ENCODE measurements at places on chromosomes 2 and 18.

- no peak for DNase-seq
These were observed 71.8 kb downstream of the CMPK2 start for GRCh38 chr2:6793913-6794312.

DNA sequence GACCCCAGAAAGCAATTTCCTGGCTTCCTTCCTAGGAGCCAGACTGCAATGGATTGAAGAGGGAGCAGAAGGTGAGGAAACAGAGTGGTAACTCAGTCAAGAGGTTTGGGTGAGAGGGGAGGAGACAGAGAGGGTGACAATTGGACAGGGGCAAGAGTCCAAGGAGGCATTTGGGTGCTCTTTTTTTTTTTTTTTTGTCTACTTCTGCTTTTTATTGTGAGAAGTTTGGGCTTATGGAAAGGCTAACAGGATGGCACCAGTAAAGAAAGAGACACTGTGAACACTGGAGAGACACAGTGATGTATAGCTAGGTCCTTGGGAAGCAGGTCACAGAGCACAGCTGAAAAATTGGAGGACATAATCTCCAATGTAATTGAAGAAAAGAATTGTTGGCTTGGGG, 25.0 kb downstream of the CYBRD1 start:
- no peak for DNase-seq

DNA sequence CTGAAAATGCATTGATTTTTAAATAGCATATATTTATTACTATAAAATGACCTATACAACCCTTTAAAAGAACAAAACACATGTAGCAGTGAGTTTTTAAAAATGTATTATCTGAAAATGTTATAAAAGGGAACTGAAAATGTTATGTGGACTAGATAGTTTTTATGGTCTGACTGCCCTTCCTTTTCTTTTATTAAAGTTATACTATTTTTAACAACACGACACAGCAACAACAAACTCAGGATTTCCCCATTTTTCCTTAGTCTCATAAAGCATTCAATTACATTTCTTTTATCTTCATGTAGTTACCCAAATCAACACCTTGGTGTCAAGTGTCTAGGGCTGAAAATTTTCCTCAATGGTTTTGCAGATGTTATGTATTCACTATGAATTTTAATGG, 132.8 kb upstream of the TMEFF2 start:
- no peak for DNase-seq

- DNase-seq: no peak
These were observed 257.3 kb upstream of the RASGRP3 start for GRCh38 chr2:33219114-33219513.

DNA sequence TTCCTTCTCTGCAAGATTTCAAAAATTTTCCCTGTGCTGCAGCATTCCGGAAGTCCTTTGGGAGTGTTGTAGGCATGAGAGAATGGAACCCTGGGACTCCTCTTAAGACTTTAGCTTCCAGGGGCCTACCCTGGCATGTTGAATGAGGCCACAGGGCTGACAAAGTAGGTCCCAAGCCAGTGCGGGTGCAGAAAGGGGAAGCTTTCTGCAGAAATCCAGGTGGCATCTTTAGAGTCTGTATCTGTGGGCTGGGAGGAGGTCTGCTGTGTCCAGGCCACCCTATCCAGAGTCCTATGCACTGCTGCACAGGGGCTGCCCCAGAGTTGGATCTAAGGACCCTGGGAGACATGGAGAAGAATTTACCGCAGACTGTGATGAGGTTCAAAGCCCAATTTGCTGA, 1.9 kb upstream of the SIX2 start:
- DNase-seq: no peak

GRCh38 chr2:8574196-8575037, 107.4 kb upstream of the ID2 start:
- no peak for DNase-seq

DNA sequence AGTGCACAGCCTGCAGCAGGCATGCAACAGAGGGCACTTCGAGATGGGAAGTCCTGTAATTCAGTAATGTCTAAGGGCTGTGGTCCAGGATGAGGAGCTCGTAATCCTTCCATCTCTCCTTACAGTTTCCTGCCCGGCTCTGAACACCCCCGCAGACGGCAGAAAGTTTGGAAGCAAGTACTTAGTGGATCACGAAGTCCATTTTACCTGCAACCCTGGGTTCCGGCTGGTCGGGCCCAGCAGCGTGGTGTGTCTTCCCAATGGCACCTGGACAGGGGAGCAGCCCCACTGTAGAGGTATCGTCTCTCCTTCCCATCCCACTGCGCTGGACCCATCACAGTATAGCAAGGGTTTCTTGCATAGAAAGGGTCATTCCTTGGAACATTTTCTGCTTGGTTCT, 26.7 kb downstream of the FBLN7 start:
- no peak for DNase-seq

GRCh38 chr2:180535289-180535688, 445.1 kb upstream of the UBE2E3 start:
- DNase-seq: no peak

DNA sequence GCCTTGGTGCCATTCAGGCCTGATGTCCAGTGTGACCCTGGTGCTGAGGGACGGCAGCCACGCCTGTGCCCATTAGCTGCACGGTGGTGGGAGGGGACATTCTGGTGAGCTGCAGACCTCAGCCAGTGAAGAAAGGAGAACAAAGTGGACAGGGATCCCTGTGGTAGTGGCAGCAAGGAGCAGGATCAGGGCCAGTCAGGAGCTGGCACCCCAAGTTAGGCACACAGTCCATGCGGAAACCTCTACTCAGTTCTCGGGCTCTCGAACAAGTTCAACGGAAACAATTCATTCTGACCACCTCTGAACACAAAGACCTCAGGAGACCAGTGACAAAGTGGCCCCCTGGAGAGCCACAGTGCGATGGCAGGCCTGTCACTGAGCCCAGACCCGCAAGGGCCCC, 30.1 kb downstream of the COA5 start:
- no peak for DNase-seq

DNA sequence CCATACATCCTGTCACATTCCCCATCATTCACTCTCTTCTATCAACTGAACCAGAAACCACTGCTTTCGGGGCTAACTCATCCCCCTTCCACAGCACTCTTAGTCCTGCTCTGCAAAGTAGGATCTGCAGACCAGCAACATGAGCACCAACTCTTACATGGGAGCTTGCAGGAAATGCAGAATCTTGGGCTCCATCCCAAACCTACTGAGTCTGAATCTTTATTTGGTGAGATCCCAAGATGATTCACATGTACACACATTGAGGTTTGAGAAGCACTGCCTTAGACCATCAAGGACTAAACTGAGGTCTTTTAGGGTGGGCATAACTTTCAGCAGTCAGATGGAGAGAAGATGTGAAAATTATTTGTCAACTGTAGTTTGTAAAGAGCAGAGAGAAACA, 235.6 kb upstream of the EPHA4 start:
- no peak for DNase-seq

- DNase-seq: no peak
These were observed 217.7 kb downstream of the PRKCE start for GRCh38 chr2:45869165-45869501.

GRCh38 chr2:136005462-136006196, 20.2 kb upstream of the DARS1 start:
- no peak for DNase-seq

DNA sequence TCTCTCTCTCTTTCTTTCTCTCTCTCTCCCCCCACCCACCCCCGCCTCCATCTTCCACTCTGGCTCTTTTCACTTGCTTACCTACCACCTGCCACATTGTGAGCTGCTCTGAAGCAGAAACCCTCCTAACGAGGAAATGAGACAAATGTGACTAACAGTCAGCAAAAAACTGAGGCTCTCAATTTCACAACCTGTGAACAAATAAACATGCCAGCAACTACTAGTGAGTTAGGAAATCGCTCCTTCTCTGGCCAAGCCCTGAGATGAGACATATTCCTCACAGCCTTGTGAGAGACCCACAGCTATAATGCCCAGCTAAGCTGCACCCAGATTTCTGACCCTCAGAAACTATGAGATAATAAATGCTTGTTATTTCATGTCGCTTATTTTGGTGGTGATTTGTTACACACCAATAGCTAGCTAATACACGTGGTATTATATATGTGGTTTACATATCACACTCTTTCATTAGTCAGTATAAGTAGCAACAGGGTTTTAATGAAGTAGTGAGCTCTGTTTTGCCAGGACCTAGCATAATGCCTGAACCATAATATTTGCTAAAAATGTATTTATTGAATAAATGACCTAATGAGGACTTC, 8.4 kb upstream of the ZNF521 start:
- DNase-seq: no peak

DNA sequence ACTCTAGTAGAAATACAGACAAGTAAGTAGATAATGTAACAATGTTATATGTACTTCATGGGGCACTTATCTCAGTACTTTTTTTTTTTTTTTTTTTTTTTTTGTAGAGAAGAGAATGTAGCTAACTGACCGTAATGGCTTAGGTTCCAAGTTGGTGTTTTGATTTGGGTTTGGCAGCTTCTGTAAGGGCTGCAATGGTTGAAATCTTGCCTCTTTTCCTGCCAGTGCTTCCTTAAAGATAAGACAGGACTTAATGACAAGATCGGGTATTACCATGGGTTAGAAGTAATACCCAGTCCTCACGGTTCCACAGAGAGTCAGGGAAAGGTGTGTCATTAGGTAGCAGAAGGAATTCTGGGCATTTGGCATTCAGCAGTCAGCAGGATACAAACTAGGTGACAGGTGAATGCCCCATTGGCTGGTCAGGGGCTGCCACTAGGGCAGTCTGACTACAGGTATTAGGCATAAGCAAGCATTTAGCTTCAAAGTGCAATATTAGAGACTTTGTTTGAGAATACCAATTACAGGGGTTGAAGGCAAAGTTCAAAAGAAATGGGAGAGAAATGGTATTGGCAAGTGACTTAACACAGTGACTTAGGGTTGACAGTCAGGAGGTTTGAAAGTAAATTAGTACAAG, 189.4 kb upstream of the RND3 start:
- DNase-seq: no peak

DNA sequence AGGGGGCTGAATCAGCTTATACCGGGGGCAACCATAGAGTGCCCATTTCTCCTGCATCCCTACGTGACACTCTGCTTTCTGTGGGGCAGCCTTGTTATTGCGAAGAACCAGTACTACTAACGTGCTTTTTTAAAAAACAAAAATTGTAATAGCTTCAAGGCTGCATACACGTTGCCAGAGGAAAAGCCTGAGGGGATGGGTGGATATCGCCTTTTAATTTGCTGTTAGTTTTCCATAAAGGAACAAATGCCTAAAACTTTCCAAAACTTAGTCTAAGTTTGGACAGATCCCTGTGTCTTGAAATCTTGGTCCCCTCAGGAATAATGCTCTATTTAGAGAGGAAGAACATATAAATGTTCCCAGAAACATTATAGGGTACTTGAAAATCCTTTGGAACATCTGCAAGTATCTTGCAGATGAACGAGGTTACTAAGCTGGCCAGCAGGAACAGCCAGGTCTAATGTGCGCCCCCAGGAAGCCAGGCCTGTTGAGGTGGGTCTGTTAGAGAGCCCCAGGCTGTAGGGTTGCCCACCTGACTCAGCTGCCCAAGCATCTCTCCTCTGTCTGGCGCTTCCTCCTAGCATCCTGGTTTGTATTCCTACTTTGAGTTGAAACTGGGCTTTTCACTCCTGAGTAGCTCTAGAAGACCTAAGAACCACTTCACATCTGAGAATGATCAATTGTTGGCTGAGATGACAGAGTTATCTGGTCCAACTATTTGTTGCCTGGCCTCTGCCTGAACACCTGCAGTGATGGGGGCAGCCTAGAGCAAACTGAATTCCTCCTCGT, 96.9 kb downstream of the TGOLN2 start:
- DNase-seq: no peak

DNA sequence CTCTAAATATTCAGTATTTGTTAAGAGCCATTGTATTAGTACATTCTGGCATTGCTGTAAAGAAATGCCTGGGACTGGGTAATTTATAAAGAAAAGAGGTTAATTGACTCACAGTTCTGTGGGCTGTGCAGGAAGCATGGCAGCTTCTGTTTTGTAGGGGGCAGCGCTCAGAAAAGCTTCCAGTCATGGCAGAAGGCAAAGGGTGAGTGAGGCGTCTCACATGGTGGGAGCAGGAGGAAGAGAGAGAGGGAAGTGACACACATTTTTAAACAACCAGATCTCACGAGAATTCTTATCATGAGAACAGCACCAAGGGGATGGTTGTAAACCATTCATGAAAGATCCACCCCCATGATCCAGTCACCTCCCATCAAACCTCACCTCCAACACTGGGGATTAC, 13.8 kb upstream of the CCDC102B start:
- DNase-seq: no peak

DNA sequence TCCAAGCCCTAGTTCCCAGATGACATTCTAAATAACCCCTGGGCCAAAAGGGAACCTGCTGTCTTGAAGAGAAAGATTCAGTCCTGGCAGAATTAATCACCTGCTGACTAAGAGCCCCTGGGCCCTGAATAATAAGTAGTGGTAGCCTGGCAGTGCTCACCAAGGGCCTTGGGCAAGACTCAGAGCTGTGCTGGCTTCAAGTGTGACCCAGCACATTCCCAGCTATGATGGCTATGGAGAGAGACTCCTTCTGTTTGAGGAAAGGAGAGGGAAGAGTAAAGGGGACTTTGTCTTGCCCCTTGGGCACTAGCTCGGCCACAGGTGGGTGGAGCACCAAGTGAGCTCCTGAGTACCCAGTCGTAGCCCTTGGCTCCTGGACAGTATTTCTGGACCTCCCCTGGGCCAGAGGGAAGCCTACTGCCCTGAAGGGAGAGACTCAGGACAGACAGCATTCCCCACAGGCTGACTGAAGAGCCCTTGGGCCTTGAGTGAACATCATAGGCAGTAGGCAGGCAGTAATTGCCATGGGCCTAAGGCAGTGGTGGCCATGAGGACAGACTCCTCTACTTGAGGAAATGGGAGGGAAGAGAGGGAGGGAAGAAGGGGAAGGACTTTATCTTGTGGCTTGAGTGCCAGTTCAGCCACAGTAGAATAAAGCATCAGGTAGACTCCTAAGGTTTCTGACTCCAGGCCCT, 40.0 kb upstream of the INPP4A start:
- no peak for DNase-seq

DNA sequence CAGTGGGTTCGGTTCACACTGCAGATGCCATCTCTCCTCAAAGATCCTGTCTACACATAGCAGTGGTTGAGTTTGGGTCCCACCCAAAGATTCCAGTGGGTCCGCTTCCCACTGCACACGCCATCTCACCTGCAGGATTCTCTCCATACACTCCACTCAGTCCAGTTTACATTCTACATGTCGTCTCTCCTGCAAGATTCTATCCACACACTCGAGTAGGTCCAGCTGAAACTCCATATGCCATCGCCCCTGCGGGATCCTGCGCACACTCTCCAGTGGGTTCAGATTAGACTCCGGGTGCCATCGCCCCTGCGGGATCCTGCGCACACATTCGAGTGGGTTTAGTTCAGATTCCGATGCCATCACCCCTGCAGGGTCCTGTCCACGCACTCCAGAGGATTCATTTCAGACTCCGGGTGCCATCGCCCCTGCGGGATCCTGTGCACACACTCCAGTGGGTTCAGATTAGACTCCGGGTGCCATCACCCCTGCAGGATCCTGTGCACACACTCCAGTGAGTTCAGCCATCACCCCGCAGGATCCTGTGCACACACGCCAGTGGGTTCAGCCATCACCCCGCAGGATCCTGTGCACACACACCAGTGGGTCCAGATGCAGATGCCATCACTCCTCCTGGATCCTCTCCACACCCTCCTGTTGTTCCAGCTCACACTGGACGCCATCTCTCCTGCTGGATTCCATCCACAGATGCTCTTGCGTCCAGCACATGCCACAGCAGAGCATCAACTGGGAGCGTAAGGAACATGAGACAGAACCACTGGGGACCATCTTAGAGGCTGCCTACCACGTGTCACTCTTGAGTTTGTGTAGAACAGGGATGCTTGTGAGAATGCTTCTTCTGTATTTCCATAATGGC, 3.0 kb upstream of the PXDN start:
- DNase-seq: no peak

GRCh38 chr2:62305421-62306176, 109.7 kb downstream of the B3GNT2 start:
- DNase-seq: no peak
